NCI-H460 (cell line): ENCODE measurements at places on chromosomes 7 and 10.

GRCh38 chr10:69936091-69936490, 116.6 kb upstream of the MACROH2A2 start:
- DNase-seq, result no peak

DNA sequence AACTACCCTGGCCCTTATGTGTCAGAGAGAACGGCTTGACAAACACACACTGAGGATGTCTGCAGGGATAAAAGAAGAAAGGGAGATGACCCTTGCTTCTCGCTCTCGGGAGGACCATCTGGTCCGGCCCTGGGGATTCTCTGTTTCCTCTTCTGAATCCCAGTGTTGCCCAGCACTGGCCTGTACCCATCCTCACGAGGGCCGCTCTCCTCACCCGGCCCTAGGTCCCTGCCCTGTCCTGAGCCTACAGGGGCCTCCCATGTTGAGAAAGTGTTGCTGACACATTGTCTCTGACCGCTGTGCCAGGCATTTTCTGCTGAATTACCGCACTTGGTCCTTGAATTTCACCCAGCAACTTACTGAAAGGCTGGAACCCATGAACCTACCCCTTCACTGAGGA, 171.9 kb upstream of the LANCL2 start:
- no peak for DNase-seq

GRCh38 chr7:114364151-114364550, 50.5 kb upstream of the FOXP2 start:
- no peak for DNase-seq

GRCh38 chr7:6218329-6218728, 54.1 kb downstream of the CYTH3 start:
- no peak for DNase-seq

DNA sequence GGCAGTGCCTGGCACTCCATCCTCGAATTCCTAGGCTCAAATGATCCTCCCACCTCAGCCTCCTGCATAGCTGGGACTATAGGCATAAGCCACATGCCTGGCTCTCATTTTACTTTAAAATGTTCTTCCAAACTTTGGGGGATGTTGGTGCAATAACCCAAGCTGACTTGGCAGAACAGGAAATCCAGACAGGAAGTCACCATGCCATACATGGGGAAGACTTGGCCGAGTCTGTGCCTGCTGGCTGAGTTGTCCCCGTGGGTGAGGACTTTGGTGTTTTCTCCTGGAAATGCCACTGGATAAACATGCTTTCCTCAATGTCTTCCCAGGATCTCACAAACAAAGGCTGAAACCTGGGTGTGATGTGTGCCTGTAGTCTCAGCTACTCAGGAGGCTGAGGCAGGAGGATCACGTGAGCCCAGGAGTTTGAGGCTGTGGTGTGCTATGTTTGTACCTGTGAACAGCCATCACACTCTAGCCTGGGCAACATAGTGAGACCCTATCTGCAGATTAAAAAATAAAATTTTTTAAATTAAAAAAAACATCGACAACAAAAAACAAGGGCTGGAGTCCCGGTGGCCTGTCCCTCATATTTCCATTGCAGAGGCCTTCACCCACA, 19.8 kb downstream of the HKDC1 start:
- no peak for DNase-seq
